ENCODE measurements at places on chromosomes 1 and 21.

DNA sequence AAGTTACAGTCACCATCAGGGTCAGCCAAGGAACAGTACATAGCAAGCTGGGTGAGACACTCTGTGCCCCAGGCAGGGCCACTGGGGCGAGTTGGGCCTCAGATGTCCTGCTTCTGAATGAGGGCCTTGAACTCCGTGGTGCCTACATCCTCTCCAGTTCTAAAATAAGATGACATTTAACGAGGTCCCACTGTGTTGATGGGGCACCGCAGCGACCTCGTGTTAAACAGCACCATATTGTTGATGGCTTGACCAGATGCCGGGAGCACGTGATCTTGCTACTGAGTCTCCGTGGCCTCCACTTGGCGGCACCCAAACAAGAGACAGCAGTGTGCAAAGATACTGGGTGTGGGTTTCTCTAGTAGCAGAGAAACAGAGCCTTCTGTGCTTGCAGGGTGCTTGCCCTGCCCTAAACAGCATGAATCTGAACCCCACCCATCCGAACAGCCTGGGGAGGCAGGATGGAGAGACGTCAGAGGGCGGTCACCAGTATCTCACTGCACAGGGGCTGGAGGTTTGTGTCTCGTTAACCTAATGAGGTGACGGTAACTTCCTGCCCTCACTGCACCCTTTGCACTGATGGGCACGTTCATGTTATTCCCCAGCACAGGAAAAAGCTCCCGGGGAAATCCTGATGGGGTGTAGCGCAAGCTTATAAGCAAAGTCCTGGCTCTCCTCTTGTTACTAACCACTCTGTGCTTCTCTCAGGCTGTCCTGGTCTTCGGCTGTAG, 324.4 kb downstream of the AJAP1 start:
- no peaks in the 10 kb centered on the region for H3K36me3 ChIP-seq
- no peaks in the 10 kb centered on the region for H3K4me1 ChIP-seq
- H3K27me3 ChIP-seq = peaks cover 39% of the 10 kb centered on the region

GRCh38 chr1:7938070-7938469, 2.6 kb downstream of the TNFRSF9 start:
- no peak overlapping the region for H3K27ac ChIP-seq
- peaks cover 14% of the 10 kb centered on the region for H3K4me1 ChIP-seq
- no peaks in the 10 kb centered on the region for H3K36me3 ChIP-seq
- no peak for DNase-seq
- H3K27me3 ChIP-seq = no peaks in the 10 kb centered on the region

DNA sequence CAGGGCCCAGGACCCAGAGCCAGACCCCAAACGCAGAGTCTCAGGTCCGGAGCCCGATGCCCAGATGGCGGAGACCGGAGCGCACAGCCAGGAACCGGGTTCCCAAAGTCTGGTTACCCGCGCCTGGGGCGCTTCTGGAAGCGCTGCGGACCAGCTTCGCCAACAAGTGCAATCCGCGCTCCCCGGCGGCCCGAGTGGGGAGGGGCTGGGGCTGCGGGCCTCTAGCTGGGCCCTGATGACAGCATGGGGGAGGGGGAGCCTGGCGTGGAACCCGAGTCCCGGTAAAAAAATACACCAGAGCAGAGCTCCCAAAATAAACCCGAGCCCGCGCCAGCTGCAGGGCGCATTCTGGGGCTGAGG, 494 bp downstream of the NT5C1A start:
- no peaks in the 10 kb centered on the region for H3K36me3 ChIP-seq
- peaks cover 31% of the 10 kb centered on the region for H3K27me3 ChIP-seq
- no peak overlapping the region for H3K27ac ChIP-seq

DNA sequence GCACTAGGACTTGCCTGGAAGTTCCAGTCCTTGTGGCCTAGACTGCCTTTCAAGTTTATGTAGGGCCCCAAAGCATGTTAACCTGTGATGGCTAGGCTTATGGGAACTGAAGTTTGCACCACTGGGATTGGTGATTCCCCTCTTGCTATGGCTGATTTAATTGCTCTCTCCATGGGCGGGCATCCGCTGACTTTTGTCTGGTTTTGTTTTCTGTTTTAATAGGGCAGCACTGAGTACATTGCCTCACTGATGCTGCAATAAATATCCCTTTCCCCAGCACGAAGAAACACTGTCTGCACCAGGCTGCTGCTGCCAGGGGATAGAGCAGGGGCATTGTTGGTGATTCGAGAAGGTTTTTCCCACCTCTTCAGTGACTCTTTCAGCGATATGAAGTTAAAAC, 73.3 kb upstream of the PDE4B start:
- H3K27ac ChIP-seq = no peak overlapping the region
- H3K27me3 ChIP-seq = no peaks in the 10 kb centered on the region

DNA sequence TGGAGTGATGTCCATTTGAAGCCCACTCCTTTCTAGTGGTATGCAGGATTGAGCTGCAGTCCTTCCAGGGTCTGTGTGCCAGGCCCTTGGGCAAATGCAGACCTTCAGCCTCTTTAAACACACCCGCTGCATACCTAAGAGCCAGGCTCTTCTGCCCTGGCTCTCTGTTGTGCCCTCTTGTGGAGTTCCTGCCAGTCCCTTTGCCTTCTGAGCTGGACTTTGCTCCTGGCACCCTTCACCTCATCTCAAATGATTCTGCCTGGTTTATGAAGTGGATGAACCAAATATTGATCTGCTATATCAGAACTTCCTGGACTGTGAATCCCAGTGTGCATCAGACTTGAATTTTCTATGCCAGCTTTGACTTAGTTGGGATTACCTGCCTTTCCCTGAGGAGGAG, 158.8 kb downstream of the URB2 start:
- H3K27ac ChIP-seq = no peak overlapping the region
- no peaks in the 10 kb centered on the region for H3K36me3 ChIP-seq
- no peaks in the 10 kb centered on the region for H3K4me1 ChIP-seq
- no peak overlapping the region for H3K4me3 ChIP-seq
- no peak for DNase-seq

- H3K4me3 ChIP-seq = no peak overlapping the region
- H3K27me3 ChIP-seq = no peaks in the 10 kb centered on the region
- no peak for DNase-seq
These were observed 39.8 kb downstream of the DIP2A start for GRCh38 chr21:46498335-46499050.

- no peak overlapping the region for H3K4me3 ChIP-seq
- DNase-seq = no peak
- no peak overlapping the region for H3K27ac ChIP-seq
- H3K4me1 ChIP-seq = no peaks in the 10 kb centered on the region
These were observed 8.4 kb upstream of the GPR153 start for GRCh38 chr1:6269296-6269695.

GRCh38 chr1:102595106-102595505, 513.2 kb downstream of the COL11A1 start:
- H3K27ac ChIP-seq = no peak overlapping the region
- H3K27me3 ChIP-seq = no peaks in the 10 kb centered on the region
- no peak for DNase-seq
- no peak overlapping the region for H3K4me3 ChIP-seq

DNA sequence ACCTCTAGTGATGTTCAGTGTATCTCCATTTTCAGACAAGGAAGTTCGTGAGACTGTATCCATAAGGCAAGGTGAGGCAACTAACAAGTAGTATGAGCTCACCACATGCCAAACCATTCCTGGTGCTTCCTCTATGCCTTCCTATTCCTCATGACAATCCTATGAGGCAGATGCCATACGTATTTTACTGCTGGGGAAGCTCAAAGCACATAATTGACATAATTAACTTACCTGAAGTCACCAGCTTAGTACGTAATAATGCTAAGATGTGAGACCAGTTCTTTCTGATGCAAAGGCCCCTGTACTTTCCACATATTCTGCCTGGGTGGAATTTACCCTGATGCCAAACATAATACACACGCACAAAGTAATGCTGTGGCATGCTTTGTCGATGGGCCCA, 83.6 kb upstream of the NFIA start:
- no peak overlapping the region for H3K27ac ChIP-seq
- H3K27me3 ChIP-seq = no peaks in the 10 kb centered on the region
- no peaks in the 10 kb centered on the region for H3K4me1 ChIP-seq
- DNase-seq = no peak

- no peaks in the 10 kb centered on the region for H3K27me3 ChIP-seq
- no peak overlapping the region for H3K27ac ChIP-seq
- H3K4me3 ChIP-seq = no peak overlapping the region
- DNase-seq = peak; percentile 42
- no peaks in the 10 kb centered on the region for H3K36me3 ChIP-seq
- H3K4me1 ChIP-seq = 0 out of 2 replicates have a peak, but pooled peaks cover 18% of the 10 kb centered on the region
These were observed 919 bp downstream of the CTSS start for GRCh38 chr1:150764617-150765101.

DNA sequence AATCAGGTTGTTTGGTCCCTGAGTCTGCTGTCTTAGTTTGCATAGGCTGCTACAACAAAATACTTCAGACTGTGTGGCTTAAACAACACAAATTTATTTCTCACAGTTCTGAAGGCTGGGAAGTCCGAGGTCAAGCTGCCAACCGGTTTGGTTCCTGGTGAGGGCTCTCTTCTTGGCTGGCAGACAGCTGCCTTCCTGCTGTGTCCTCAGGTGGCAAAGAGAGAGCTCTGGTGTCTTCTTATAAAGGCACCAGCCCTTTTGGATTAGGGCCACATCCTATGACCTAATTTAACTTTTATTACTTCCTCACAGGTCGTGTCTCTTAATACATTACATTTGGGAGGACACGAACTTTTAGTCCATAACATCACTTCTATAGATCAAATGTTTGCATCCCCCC, 89.6 kb upstream of the CD34 start:
- H3K4me3 ChIP-seq = no peak overlapping the region
- H3K4me1 ChIP-seq = no peaks in the 10 kb centered on the region
- peaks cover 12% of the 10 kb centered on the region for H3K27me3 ChIP-seq
- no peak for DNase-seq

GRCh38 chr1:3415260-3416090, 39.0 kb upstream of the ARHGEF16 start:
- no peak overlapping the region for H3K27ac ChIP-seq
- H3K36me3 ChIP-seq = no peaks in the 10 kb centered on the region
- H3K27me3 ChIP-seq = peaks cover 97% of the 10 kb centered on the region
- no peaks in the 10 kb centered on the region for H3K4me1 ChIP-seq

GRCh38 chr1:83097715-83098114, 901.2 kb downstream of the TTLL7 start:
- H3K27ac ChIP-seq = peak overlapping the region; percentile 68
- peaks cover 33% of the 10 kb centered on the region for H3K4me1 ChIP-seq
- H3K27me3 ChIP-seq = no peaks in the 10 kb centered on the region
- H3K36me3 ChIP-seq = no peaks in the 10 kb centered on the region

DNA sequence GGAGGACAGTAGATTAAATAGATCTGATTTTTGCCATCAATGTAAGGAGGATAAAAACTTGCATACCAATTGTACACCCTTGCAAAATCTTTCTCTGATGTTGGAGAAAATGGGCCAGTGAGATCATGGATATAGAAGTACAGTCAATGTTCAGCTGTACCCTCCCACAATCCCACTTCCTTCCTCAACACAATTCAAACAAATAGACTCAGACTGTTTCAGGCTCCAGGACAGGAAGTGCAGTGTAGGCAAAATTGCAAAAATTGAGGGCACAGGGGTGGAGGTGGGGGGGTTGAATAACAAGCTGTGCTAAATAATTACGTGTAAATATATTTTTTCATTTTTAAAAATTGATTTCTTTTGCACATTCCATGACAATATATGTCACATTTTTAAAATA, 3.9 kb upstream of the IFI44 start:
- no peak overlapping the region for H3K4me3 ChIP-seq
- H3K36me3 ChIP-seq = no peaks in the 10 kb centered on the region
- no peak overlapping the region for H3K27ac ChIP-seq
- DNase-seq = no peak
- H3K4me1 ChIP-seq = no peaks in the 10 kb centered on the region

DNA sequence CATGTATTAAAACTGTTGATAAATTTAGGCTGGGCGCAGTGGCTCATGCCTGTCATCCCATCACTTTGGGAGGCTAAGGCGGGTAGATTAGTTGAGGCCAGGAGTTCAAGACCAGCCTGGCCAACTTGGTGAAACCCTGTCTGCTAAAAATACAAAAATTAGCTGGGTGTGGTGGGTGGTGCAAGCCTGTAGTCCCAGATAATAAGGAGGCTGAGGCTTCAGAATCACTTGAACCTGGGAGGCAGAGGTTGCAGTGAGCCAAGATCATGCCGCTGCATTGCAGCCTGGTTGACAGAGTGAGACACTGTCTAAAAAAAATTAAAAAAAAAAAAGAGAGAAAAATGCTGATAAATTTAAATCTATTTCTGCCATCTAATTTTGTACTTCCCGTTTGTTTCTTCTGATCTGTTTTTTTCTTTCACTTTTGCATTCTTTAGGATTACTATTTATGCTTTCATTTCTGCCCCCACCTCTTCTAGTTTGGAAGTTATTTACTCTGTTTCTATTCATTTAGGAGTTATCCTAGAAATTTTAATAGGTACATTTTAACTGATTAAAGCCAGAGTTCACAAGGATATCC, 3.2 kb upstream of the DENND1B start:
- DNase-seq = no peak
- H3K4me3 ChIP-seq = no peak overlapping the region
- H3K36me3 ChIP-seq = no peaks in the 10 kb centered on the region
- peaks cover 58% of the 10 kb centered on the region for H3K4me1 ChIP-seq
- no peaks in the 10 kb centered on the region for H3K27me3 ChIP-seq
- H3K27ac ChIP-seq = no peak overlapping the region

DNA sequence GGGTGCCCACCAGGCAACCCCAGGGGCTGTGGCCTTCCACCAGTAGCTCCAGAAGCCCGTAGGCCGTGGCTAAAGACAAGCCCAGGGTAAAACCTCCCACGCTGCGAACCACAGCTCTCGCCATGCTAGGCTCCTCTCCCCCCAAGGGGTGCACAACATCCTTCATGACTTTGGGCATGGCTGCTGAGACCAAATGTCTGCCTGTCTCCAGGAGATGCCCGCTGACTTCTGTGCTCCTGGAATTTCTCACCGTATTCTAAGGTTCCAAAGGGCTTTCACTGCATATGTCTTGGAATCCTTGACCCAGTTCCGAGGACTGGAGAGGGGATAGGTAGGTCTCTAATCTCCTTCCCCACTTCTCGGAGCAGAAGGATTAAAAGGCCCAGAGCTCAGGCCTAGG, at the start of the genes DCST1 and DCST2:
Gene DCST1, plus strand, starts transcription at position 301 of the 400 bp plus-strand sequence. CDS start 213 bp downstream, outside the sequence.
Gene DCST2, minus strand, starts transcription at position 258 of the 400 bp plus-strand sequence. Its CDS starts 80 bp downstream, at position 178.
- no peak within 1 kb of the TSS for H3K27ac ChIP-seq
- peaks cover 16% of the 10 kb centered on the region for H3K4me1 ChIP-seq
- no peaks in the 10 kb centered on the region for H3K36me3 ChIP-seq
- no peak within 1 kb of the TSS for H3K4me3 ChIP-seq
- no peaks in the 10 kb centered on the region for H3K27me3 ChIP-seq

DNA sequence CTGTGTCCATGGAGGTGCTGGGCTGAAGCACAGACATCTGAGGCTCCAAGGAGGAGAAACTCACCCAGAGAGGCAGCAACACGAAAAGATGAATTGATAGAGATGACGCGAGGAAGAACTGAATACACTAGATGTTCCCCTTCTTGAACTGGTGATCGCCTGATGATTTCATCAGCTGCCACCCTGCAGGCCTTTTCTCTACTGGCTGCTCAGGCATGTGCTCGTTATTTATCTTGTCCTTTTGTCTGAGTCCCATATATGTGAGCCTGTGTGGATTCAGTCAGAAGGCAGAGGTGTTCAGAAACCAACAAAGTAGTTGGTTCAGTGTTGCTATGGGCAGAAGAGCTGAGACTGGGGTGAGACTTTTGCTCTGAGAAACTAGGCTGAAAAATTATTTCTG, 104.2 kb downstream of the SPATA46 start:
- no peaks in the 10 kb centered on the region for H3K36me3 ChIP-seq
- H3K27ac ChIP-seq = no peak overlapping the region

GRCh38 chr1:156641761-156642264, at the start of gene BCAN:
BCAN (plus strand) TSS chr1:156642117; CDS start chr1:156646055, 3,938 bp downstream.
- no peak within 1 kb of the TSS for H3K4me3 ChIP-seq
- peaks cover 28% of the 10 kb centered on the region for H3K4me1 ChIP-seq
- H3K27me3 ChIP-seq = peaks cover under 1% of the 10 kb centered on the region
- DNase-seq = no peak
- peaks cover 18% of the 10 kb centered on the region for H3K36me3 ChIP-seq
